Fibroblast of skin of right biceps (primary cell): ENCODE measurements at places on chromosomes 16 and 17.

DNA sequence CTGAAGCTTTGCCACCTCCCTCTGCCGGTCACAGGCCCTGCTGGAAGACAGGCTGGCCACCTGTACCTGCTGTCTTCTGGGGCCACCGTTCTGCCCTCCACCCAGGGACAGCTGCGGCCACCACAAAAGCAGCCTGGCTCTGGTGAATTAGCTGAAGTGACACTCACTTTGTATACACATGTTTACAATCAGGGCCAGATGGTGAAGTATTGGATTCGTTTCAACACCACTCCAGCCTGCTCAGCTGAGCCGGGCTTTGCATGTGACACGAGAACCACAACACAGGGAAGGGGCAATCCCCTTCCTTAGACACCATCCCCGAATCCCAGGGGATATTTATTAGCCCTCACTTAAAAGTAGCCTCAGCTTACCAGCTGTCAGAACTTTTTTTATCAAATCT is 191.5 kb upstream of the RPL38 start:
- no peak for DNase-seq

DNA sequence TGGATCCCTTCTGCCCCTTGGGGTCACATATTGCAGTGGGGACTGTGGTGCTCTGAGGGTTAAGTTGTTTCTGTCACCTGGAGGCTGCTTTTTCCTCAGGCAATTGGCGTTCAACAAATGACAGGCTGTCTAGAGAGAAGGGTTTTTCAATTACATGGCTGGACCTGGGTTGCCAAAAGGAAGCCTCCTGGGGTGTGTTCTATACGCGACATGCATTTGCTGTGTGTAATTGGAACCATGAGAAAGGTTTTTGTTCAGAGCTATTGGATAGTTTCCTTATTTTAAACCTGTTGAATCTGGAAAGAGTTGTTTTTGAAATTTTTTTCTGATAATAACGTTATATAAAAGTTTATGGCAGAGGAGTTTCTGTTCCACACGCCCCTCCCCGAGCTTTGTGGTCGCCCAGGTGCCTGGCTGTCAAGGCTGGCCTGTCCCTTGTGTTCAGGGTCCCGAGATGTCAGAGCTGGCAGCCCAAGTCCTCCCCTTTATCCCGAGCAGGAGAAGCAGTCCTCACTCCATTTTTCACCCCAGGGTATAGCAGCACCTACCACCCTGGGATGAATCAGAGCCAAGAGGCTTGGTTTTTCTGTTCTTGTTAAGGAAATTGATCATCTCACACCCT is 26.1 kb upstream of the ZNF750 start:
- DNase-seq, result no peak

- DNase-seq, result no peak
Measured at GRCh38 chr17:77054936-77055335, 85.8 kb upstream of the SEC14L1 start.

GRCh38 chr16:54538276-54538675 is 251.7 kb upstream of the IRX3 start:
- DNase-seq, result peak; percentile 68

GRCh38 chr16:9484881-9485280 is 393.4 kb downstream of the HAPSTR1 start:
- DNase-seq, result no peak

- DNase-seq, result no peak
Measured at GRCh38 chr17:61468263-61468907, 16.2 kb downstream of the TBX4 start.

- DNase-seq, result no peak
Measured at GRCh38 chr17:38334480-38335364, 9.0 kb downstream of the GPR179 start.

DNA sequence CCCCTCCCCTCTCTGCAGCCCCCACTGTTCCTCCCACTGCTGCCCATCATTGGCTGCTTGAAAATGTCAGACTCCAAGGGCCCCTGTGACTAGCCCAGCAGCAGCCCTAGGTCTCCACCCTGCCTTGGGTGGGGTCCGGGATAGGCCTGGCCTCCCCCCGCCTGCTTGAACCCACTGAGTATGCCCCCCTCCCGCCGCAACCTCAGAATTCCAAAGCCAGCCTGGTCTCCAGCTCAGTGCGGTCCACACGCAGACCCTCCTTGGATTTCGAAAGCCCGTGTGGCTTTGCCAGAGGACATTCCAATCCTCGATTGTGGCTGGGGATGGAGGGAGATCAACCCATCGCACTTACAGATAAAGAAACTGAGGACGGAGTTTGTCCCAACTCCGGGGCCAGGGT is 6.4 kb downstream of the DPEP1 start:
- peak; percentile 41 for DNase-seq

DNA sequence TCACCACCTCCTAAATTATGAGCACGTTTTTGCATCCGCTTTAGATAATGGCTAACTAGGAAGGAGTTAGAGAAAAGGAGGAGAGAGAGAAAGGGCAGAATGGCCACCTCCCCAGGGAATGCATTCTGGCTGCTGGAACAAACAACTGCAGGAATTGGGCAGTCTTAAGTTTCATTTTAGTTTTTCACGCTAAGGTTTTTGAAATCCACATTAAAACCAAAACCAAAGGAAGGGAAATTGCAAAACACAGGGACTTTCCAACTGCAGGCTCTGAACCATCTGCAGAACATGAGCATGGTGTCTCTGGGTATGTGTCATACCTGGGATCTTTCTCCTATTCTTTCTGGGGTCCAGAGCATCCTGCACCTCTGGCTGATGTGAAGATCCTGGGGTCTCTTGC is 12.1 kb upstream of the CCL8 start:
- peak; percentile 17 for DNase-seq

DNA sequence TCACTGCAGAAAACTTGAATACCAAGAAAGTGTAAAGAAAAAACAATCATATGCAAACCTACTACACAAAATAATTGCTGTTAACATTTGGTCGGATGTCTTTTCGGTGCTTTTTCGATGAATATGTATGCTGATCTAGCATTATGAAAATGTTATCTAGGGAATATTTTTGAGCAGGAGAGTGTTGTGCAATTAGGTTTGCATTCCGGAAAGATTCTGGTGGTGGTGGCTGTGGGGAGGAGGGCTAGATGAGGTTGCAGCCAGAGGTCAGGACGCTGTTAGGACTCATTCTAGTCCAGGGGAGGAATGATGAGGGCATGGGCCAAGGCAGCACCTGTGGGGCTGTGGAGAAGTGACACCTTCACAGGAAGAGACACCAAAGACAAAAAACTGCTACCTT is 258.0 kb upstream of the ASIC2 start:
- DNase-seq, result no peak

DNA sequence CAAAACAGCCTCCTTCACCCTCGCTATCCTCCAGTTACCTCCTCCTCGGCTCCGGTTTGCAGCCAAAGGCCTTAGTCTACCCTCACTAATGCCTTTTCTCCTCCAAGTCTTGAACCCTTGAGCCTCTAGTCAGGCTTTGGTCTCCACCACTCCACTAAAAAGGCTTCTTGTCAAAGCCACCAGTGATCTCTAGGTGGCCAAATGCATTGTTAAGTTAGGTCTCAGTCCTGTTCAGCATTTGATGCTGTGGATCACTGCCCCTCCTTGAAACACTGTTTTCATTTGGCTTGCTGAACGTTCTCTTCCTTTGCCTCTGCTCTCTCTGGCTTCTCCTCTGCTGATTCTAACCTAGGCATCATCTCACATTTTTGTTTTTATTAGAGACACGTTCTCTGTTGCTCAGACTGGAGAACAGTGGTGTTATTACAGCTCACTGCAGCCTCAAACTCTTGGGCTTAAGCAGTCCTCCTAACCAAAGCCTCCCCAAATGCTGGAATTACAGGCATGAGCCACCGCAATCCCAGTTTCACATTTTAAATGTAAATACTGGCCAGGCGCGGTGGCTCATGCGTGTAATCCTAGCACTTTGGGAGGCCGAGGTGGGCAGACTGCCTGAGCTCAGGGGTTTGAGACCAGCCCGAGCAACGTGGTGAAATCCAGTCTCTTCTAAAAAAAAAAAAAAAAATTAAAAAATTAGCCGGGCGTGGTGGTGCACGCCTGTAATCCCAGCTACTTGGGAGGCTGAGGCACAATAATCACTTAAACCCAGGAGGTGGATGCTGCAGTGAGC is 1.1 kb downstream of the SGF29 start:
- DNase-seq, result no peak

DNA sequence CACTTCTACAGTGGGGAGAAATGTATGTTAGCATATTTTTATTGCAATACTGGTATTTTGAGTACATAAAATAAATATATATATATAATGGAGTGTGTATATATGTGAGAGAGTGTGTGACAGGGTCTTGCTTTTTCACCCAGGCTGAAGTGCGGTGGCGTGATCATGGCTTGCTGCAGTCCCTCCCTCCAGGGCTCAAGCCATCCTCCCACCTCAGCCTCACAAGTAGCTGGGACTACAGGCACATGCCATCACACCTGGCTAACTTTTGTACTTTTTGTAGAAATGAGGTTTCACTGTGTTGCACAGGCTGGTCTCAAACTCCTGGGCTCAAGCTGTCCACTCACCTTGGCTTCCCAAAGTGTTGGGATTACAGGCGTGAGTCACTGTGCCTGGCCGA is 4.1 kb downstream of the CYLD start:
- no peak for DNase-seq

GRCh38 chr17:6862825-6863224 is 31.3 kb upstream of the TEKT1 start:
- DNase-seq, result no peak

DNA sequence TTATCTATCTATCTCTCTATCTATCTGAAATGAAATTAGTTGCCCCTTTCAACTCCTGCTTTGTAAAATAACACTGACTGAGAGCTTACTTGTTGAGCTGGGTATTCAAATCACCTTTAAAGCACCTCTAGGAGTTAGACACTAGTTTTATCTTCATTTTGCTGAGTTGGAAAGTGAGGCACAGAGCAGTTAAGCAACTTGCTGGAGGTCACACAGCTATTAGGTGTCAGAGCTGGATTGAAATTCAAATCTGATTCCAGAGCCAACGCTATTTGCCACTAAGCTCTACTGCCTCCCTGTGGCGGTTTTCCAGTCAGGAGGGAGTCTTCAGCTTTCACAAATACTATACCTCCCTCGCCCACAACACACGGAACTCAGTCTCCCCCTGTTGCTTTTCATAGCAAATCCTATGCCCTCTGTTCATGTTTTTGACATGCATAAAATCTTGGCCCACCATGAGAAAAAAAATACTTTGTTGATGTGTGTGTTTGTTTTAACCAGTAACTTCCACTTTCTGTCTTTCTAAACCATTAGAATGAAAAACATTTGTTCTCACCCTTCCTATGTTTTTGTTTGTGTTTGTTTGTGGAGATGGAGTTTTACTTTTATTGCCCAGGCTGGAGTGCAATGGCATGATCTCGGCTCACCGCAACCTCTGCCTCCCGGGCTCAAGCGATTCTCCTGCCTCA is 74.8 kb upstream of the SMURF2 start:
- peak; percentile 61 for DNase-seq

- no peak for DNase-seq
Measured at GRCh38 chr17:48642059-48642842, 16.1 kb upstream of the HOXB9 start.

- DNase-seq, result peak; percentile 87
Measured at GRCh38 chr17:81405411-81405872, 10.2 kb downstream of the BAHCC1 start.

DNA sequence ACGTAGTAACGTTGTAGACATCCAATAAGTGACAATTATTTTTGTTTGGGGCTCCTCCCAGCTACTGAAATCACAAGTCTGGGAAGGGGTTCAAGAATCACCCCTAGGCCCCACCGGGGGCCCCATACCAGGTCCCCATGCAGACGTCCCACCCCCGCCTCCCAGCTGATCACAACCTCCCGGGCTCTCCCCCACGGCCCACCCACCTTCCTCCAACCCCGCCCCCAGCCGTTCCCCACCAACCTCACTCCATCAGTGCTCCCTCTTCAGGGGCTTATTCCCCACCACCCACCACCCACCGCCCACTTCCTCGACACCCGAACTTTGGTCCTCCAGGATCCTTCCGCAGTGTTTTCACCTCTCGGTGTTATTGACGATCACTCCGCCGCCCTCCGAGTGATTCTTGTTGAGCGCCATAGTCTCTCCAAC is 240 bp downstream of the WBP2 start:
- DNase-seq, result no peak

DNA sequence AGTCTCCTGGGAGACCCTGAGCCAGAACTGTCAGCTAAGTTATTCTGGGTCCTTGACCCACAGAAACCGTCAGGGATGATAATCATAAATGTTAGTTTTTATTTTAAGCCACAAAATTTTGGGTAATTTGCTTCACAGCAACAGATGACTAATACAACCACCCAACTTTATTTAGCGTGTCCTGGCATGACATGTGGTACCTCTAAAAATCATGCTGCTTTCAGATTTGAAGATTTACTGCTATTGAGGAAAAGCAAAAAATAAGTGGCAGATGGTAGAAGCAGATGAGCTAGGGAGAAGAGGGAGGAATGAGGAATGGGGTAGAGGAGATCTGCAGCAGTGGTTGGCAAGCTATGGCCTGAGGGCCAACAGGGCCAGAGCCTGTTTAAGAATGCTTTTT is 90.4 kb downstream of the TMEM100 start:
- DNase-seq, result no peak

DNA sequence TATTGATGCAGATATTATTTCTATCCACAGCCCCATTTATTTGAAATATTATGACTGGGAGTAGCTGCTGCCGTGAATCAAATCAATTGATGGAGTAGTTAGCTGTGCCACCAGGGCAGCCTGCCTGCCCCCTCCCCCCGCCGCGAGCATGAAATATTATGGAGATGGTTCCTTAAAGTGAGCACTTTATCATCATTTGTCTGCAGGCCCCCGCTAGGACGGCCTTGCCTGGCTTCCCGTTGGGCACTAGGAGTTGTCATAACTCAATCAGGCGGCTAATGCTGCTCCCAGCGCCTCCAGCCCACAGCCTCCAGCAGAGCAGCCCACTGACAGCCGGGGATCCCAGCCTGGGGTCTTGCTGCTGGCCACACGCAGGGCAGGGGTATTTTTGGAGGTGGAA is 173.9 kb downstream of the SALL1 start:
- no peak for DNase-seq

GRCh38 chr17:75463603-75464002 is 7.2 kb downstream of the TMEM94 start:
- no peak for DNase-seq

- DNase-seq, result peak; percentile 93
Measured at GRCh38 chr17:40452216-40452787, 9.1 kb downstream of the IGFBP4 start.

DNA sequence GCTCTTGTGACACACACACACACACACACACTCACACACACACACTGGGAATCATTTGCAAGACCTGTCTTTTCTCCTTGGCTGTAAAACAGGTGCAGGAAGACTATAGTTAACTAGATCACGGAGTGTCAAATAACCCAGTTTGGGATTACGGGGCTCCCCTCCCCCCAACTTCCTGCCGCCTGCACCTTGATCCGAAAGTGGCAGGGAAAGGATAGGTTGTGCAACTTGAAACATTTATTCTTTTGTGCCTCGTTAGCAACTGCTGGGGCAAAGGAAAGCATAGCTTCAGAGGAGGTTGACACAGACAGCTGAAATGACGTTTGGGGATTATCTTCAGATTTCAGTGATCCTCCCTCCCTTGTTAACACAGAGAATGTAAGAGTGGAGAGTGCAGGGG is 149.5 kb downstream of the NTN1 start:
- no peak for DNase-seq

DNA sequence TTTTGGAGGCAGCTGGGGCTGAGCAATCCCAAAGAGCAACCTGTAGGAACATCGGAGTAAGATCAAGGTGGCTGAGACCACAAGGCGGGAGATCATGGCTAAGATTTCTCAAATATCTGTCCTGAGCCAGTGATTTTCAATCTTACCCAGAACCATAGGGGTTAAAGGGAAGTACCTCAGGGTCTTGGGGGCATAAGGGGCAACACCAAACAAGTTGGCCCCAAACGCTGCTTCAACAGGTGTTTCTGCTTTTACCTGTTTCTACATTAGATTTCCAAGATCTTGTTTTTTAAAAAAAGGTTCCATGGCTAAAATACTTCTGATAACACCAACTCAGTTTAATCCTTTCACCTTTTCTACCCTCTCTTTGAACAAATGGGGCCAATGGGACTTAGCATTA is 2.6 kb upstream of the UNC119 start:
- DNase-seq, result no peak
